ENCODE measurements at places on chromosomes 7 and 10. TPM values are rescaled to one million over a fixed set of nuclear protein-coding genes. Genes with fewer than 3 reads are reported as not detected.

GRCh38 chr10:1057106-1057657 lies 997 bp downstream of the WDR37 start:
- peaks cover 14% of the 10 kb centered on the region for H3K36me3 ChIP-seq
- peak overlapping the region; percentile 93 for H3K4me3 ChIP-seq
- H3K27ac ChIP-seq, result peak overlapping the region; percentile 68
- peaks cover 51% of the 10 kb centered on the region for H3K4me1 ChIP-seq

DNA sequence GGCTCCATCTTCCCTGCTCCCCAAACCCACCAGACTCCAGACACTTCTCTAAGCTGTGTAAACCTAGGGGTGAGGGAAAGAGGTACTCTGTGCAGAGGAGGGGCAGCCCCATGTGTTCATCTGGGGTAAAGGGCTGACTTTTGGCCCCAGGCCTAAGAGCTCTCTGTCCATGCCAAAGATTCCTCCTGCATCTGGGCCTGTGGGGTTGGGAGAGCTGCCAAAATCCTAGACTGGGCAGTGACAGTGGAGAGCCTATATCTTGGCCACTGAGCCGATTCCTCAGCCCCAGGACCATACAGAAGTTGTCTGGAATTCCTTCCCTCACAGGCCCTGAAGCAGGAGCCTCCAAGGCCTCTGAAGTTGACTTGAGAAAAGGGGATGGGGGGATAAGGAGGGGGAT lies 25.3 kb upstream of the LEP start:
- H3K4me1 ChIP-seq, result no peaks in the 10 kb centered on the region
- DNase-seq, result no peak
- H3K27me3 ChIP-seq, result peaks cover 53% of the 10 kb centered on the region

The TEX36 gene
- total RNA-seq, result not detected

DNA sequence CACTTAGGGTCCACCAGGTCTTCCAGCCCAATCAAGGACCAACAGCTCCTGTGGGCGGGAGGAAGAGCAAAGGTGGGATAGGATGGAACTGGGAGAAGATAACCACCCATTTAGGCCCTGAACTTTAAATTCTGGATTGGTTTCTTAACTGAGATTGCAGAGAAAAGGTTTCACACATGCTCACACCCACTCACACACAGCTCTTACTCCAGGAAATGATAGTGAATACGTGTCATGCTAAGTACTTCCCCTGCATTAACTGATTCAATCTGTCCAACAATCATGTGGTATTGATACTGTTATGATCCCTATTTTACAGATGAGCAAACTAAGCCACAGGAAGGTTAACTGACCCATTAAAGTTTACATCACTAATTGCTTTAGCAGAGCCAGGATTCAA lies 4.6 kb upstream of the CYP3A4 start:
- H3K36me3 ChIP-seq, result no peaks in the 10 kb centered on the region
- peaks cover 16% of the 10 kb centered on the region for H3K27me3 ChIP-seq

GRCh38 chr10:6497620-6498019 lies 82.5 kb downstream of the PRKCQ start:
- DNase-seq, result no peak
- H3K4me3 ChIP-seq, result no peak overlapping the region
- no peaks in the 10 kb centered on the region for H3K4me1 ChIP-seq
- H3K36me3 ChIP-seq, result no peaks in the 10 kb centered on the region
- H3K27me3 ChIP-seq, result peaks cover 12% of the 10 kb centered on the region
- no peak overlapping the region for H3K27ac ChIP-seq

GRCh38 chr7:102072636-102073209 lies 213.9 kb upstream of the SH2B2 start:
- H3K4me1 ChIP-seq, result peaks cover 5% of the 10 kb centered on the region
- peaks cover 39% of the 10 kb centered on the region for H3K36me3 ChIP-seq
- DNase-seq, result no peak
- H3K27ac ChIP-seq, result no peak overlapping the region

DNA sequence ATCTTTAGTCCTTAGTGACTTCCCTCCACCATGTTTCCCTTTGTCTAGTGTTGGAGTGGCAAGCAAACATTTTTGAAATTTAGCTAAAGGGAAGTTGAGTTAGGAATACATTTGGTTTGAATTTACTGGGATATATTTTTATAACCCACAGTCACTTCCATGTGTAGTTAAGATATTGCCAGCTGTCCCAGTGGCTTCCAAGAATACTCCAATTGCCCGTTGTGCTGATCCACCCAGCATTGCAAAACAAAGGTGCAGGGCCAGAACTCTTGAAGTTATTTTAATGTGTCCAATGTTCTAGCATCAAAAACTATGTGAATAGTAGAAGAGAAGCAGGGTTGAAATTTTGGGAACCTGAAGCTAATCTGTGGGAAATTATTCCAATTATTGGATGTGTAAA lies 2.5 kb upstream of the P4HA1 start:
- no peak overlapping the region for H3K4me3 ChIP-seq
- H3K4me1 ChIP-seq, result peaks cover 16% of the 10 kb centered on the region
- H3K27me3 ChIP-seq, result no peaks in the 10 kb centered on the region
- no peak overlapping the region for H3K27ac ChIP-seq

DNA sequence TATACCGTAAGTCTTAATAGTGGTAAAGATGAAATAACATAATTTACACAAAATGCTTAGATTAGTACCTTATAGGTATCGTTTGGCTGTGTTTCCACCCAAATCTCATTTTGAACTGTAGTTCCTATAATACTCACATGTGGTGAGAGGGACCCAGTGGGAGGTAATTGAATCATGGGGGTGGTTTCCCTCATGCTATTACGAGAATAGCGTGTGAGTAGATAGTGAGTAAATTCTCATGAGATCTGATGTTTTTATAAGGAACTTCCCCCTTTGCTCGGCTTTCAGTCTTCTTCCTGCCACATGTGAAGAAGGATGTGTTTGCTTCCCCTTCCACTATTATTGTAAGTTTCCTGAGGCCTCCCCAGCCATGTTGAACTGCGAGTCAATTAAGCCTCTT lies 426.3 kb upstream of the POT1 start:
- H3K27me3 ChIP-seq, result no peaks in the 10 kb centered on the region
- no peaks in the 10 kb centered on the region for H3K36me3 ChIP-seq
- H3K4me1 ChIP-seq, result no peaks in the 10 kb centered on the region
- no peak overlapping the region for H3K27ac ChIP-seq

GRCh38 chr10:9294865-9295264 lies 1240.4 kb downstream of the GATA3 start:
- H3K4me3 ChIP-seq, result no peak overlapping the region
- H3K27me3 ChIP-seq, result peaks cover 10% of the 10 kb centered on the region
- no peak overlapping the region for H3K27ac ChIP-seq
- no peak for DNase-seq
- H3K36me3 ChIP-seq, result no peaks in the 10 kb centered on the region

GRCh38 chr7:97002555-97003261 lies 2.6 kb upstream of the DLX6 start:
- DNase-seq, result no peak
- H3K4me1 ChIP-seq, result peaks cover 35% of the 10 kb centered on the region
- H3K27ac ChIP-seq, result peak overlapping the region; percentile 51
- peak overlapping the region; percentile 95 for H3K4me3 ChIP-seq
- peaks cover 92% of the 10 kb centered on the region for H3K27me3 ChIP-seq

DNA sequence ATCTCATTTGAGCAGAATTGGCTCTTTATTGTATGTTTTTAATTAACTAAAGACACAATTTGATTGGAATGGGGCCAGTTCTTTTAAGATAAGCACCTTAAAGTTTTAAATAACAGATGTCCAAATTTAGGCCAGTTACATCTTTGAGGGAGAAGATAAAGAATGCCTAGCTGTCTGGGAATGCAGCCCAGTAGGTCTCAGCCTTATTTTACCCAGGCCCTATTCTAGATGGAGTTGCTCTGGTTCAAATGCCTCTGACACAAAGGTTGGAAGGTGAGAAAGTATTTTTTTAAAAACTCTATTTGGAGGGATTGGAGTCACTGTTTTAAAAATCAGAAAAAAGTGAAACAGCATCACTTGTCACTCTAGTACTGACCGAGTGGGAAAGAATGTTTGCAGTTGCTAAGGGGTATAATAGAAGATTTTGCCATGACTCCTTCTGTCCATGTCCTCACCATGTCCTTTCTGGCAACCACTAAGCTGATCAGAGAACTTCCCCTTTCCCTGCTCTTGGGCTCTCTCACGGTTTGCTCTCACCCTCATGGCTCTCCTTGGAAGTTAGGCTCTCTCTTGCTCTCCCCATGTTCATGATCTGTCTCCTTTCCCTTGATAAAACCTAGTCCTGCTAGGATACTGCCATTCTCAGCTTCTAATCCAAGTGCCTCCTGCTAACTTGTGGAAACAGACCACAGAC lies 238.2 kb upstream of the AGK start:
- H3K36me3 ChIP-seq, result no peaks in the 10 kb centered on the region
- peaks cover 4% of the 10 kb centered on the region for H3K27me3 ChIP-seq
- H3K27ac ChIP-seq, result no peak overlapping the region
- no peaks in the 10 kb centered on the region for H3K4me1 ChIP-seq

DNA sequence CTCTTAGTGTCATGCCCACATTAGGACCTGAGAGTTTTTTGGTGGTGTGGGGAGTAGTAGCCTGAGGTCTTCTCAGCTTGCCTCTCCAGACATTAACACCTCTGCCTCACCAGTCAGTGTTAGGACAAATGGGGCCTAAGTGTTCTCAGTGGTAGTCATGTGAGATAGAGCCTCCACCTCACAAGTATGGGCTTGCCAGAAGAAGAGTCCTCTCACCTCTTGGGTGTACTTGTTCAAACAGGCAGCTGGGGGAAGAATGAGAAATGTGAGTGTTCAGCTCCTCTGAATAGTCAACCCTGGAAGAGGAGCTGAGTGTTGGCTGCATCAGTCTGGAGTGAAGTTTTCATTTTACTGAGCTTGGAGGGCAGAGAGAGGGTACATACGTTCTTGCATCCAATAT lies 464.6 kb downstream of the POM121L12 start:
- H3K27me3 ChIP-seq, result no peaks in the 10 kb centered on the region
- DNase-seq, result no peak
- no peak overlapping the region for H3K4me3 ChIP-seq

The YKT6 gene
- 97.4 TPM for total RNA-seq

DNA sequence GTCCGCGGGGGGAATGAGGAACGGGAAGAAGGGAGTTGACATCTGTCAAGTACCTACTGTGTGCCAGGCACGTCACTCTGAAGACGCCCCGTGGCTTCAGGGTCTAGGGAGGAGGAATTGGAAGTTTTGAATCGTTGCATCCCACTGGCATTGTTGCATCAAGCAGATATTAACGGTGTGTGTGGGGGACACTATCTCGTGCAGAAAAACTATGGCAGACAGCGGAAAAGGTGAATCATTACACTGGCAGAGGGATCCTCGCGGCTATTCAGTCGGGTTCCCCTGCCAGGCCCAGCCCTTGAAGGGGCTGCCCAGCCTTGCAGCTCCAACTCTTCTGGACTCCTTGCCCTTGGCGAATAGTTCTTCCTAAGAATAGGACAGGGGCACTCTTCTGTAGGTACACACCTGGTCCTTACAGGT lies 1.0 kb upstream of the KIAA1549 start:
- peaks cover 6% of the 10 kb centered on the region for H3K36me3 ChIP-seq
- peaks cover 28% of the 10 kb centered on the region for H3K4me1 ChIP-seq

DNA sequence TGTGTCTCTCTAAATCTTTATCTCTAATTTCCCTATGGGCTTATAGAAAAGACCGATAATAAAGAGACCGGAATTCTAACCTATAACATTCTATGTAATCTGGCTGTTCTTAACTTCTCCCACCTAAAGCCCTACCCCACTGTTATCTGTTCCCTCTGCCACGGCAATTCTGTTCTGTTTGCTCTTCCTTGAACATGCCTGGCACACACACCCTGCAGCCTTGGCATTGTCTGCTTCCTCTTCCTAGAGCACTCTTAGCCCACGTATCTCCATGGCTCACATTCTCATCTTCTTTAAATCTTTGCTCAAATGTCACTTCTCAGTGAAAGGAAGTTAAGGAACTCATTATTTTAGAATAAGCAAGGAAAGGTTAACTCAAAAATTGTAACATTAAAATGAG lies 309.2 kb downstream of the GPR158 start:
- no peaks in the 10 kb centered on the region for H3K27me3 ChIP-seq
- H3K27ac ChIP-seq, result no peak overlapping the region
- H3K36me3 ChIP-seq, result no peaks in the 10 kb centered on the region
- DNase-seq, result no peak
- no peak overlapping the region for H3K4me3 ChIP-seq
- H3K4me1 ChIP-seq, result no peaks in the 10 kb centered on the region

DNA sequence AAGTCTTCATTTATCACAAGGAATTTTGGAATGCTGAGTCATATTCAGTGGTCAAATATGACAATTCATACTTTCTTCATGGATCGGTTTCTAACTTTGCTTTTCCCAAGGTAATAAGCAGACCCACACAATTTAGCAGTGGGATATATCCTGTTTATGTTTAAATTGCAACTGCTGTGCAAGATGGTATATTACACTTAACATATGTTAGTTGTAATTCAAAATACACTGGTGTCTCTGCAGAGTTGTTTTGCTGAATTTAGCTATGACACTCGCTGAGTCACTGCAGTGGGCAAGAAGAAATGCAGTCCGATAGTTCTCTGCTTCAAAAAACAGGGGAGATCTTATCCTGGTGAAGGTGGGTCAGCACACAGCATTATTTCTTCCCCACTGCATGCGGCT lies 194.8 kb upstream of the PTN start:
- no peaks in the 10 kb centered on the region for H3K27me3 ChIP-seq
- H3K36me3 ChIP-seq, result no peaks in the 10 kb centered on the region
- no peaks in the 10 kb centered on the region for H3K4me1 ChIP-seq
- DNase-seq, result no peak
- H3K27ac ChIP-seq, result no peak overlapping the region

DNA sequence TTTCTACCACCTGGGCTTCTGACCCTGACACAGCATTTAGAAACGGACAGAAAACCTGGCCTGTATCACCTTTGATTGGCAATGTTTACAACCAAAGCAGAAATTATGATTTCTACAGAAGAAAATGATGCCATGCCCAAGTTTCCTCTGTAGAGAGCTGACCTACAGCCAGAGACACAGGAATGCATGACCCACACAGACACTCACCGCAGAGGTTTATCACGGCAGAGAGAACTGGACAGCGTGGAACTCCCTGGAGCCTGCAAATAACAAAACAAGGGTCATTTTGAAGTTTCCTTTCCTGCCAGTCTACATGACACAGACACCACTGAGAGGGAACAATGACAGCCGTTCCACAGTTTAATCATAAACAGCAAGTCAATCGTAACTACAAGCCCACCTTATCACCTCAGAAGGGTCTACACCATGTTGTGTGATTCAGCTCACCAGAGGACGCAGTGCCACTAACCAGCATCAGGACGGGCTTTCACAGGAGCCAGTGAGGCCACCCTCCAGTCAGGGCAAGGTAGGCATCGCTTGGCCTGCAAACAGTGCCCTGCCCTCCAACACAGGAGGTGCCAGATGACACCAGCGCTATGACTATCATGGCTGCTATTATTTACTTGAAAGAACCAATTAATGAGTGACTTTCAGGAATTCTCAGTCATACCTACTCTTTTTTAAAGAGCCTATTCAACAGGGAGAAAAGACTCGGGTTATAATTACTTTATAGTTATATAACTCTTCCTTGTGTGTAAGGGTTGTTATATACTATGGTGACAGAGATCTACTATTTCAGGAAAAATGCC lies 139.9 kb downstream of the TNS3 start:
- H3K4me3 ChIP-seq, result no peak overlapping the region
- H3K27me3 ChIP-seq, result no peaks in the 10 kb centered on the region
- peaks cover 12% of the 10 kb centered on the region for H3K36me3 ChIP-seq
- H3K4me1 ChIP-seq, result peaks cover 41% of the 10 kb centered on the region
- no peak for DNase-seq
